ENCODE measurements at places on chromosomes 1 and 21. TPM values are rescaled to one million over a fixed set of nuclear protein-coding genes. Genes with fewer than 3 reads are reported as not detected.

- H3K27me3 ChIP-seq: no peaks in the 10 kb centered on the region
- peak; percentile 35 for DNase-seq
- H3K36me3 ChIP-seq: no peaks in the 10 kb centered on the region
- H3K4me1 ChIP-seq: no peaks in the 10 kb centered on the region
- H3K4me3 ChIP-seq: no peak overlapping the region
- no peak overlapping the region for H3K27ac ChIP-seq
Measured at GRCh38 chr1:29975036-29975694, 738.8 kb downstream of the PTPRU start.

GRCh38 chr1:32001863-32002262, 11.8 kb upstream of the KHDRBS1 start:
- H3K36me3 ChIP-seq: no peaks in the 10 kb centered on the region
- H3K4me1 ChIP-seq: peaks cover 6% of the 10 kb centered on the region
- no peak overlapping the region for H3K4me3 ChIP-seq
- H3K27ac ChIP-seq: no peak overlapping the region
- DNase-seq: no peak
- peaks cover 4% of the 10 kb centered on the region for H3K27me3 ChIP-seq

GRCh38 chr1:48109390-48110013, 112.3 kb upstream of the TRABD2B start:
- no peak overlapping the region for H3K4me3 ChIP-seq
- H3K4me1 ChIP-seq: peaks cover 3% of the 10 kb centered on the region
- no peak for DNase-seq
- H3K36me3 ChIP-seq: no peaks in the 10 kb centered on the region
- peaks cover 8% of the 10 kb centered on the region for H3K27me3 ChIP-seq

- H3K27ac ChIP-seq: no peak overlapping the region
- H3K27me3 ChIP-seq: no peaks in the 10 kb centered on the region
- DNase-seq: no peak
- no peaks in the 10 kb centered on the region for H3K36me3 ChIP-seq
- peaks cover 15% of the 10 kb centered on the region for H3K4me1 ChIP-seq
Measured at GRCh38 chr1:211613108-211613947, 34.4 kb upstream of the SLC30A1 start.

GRCh38 chr1:203995228-203995627, 77.7 kb upstream of the SOX13 start:
- no peak for DNase-seq
- H3K27ac ChIP-seq: no peak overlapping the region
- no peaks in the 10 kb centered on the region for H3K4me1 ChIP-seq
- peaks cover 1% of the 10 kb centered on the region for H3K36me3 ChIP-seq
- H3K27me3 ChIP-seq: peaks cover 10% of the 10 kb centered on the region
- H3K4me3 ChIP-seq: no peak overlapping the region

DNA sequence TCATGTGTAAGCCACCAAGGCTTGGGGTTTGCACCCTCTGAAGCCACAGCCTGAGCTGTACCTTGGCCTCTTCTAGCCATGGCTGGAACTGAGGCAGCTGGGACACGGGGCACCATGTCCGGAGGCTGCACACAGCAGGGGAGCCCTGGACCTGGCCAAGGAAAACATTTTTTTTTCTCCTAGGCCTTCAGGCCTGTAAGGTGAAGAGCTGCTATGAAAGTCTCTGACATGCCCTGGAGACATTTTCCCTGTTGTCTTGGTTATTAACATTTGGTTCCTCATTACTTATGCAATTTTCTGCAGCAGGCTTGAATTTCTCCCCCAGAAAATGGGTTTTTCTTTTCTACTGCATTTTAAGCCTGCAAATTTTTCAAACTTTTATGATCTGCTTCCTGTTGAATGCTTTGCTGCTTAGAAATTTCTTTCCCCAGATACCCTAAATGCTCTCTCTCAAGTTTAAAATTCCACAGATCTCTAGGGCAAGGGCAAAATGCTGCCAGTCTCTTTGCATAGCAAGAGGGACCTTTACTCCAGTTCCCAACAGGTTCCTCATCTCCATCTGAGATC, 295.8 kb downstream of the LTN1 start:
- H3K4me3 ChIP-seq: no peak overlapping the region
- DNase-seq: no peak
- no peaks in the 10 kb centered on the region for H3K27me3 ChIP-seq
- no peaks in the 10 kb centered on the region for H3K4me1 ChIP-seq

GRCh38 chr1:100879422-100879821, 15.2 kb downstream of the EXTL2 start:
- H3K27ac ChIP-seq: no peak overlapping the region
- no peaks in the 10 kb centered on the region for H3K27me3 ChIP-seq

GRCh38 chr1:2638466-2639115, 5.8 kb upstream of the MMEL1 start:
- H3K27me3 ChIP-seq: no peaks in the 10 kb centered on the region
- no peak overlapping the region for H3K4me3 ChIP-seq
- no peaks in the 10 kb centered on the region for H3K36me3 ChIP-seq

GRCh38 chr1:67618285-67619018, 66.5 kb upstream of the GADD45A start:
- no peaks in the 10 kb centered on the region for H3K4me1 ChIP-seq
- H3K4me3 ChIP-seq: no peak overlapping the region
- H3K27me3 ChIP-seq: peaks cover 34% of the 10 kb centered on the region
- H3K27ac ChIP-seq: no peak overlapping the region
- no peak for DNase-seq
- H3K36me3 ChIP-seq: no peaks in the 10 kb centered on the region

DNA sequence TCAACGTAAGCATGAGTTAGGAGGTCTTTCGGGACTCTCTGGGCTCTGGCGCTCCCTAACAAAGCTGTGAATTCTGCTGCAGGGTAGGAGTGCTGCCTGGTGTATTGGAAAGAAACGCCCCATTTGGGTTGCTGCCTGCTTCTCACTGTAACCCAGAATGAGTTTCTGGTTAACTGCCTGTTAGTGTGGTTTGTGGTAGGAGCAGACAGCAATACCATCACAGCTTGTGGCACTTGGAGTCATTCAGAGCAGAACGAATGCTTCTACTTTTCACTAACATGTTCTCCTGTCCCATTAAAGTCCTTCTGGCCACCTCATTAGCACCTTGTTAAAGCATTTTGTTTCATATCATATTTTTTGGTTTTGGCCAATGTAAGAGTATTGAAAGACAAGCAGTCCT, 18.1 kb downstream of the MAP3K7CL start:
- no peak overlapping the region for H3K4me3 ChIP-seq
- DNase-seq: peak; percentile 59
- H3K4me1 ChIP-seq: peaks cover 15% of the 10 kb centered on the region
- H3K27ac ChIP-seq: no peak overlapping the region

- no peaks in the 10 kb centered on the region for H3K36me3 ChIP-seq
- no peaks in the 10 kb centered on the region for H3K27me3 ChIP-seq
- no peak for DNase-seq
- H3K27ac ChIP-seq: no peak overlapping the region
- no peak overlapping the region for H3K4me3 ChIP-seq
Measured at GRCh38 chr1:238647877-238648276, 738.5 kb upstream of the CHRM3 start.

DNA sequence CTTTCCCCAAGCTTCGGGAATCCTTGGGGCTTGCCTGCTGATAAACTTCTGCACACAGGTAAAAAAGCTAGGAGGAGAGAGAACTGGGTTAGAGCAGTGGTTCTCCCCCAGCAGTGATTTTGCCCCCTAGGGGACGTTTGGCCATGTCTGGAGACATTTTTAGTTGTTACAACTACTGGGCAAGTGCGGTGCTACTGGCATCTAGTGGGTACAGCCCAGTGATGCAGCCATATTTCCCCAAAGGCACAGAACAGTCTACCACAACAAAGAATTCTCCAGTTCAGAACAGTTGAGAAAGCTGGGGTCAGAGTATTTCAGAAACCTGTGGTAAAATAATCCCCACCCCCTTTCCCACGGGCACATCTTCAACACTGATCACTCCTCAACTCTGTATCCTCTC, 41.3 kb downstream of the LRRC71 start:
- H3K36me3 ChIP-seq: no peaks in the 10 kb centered on the region
- H3K27ac ChIP-seq: no peak overlapping the region
- no peak overlapping the region for H3K4me3 ChIP-seq

- no peak overlapping the region for H3K4me3 ChIP-seq
- no peaks in the 10 kb centered on the region for H3K36me3 ChIP-seq
- no peak overlapping the region for H3K27ac ChIP-seq
- peaks cover under 1% of the 10 kb centered on the region for H3K4me1 ChIP-seq
- no peak for DNase-seq
Measured at GRCh38 chr1:30773722-30774358, 16.3 kb upstream of the LAPTM5 start.

- H3K27me3 ChIP-seq: peaks cover 2% of the 10 kb centered on the region
- H3K36me3 ChIP-seq: peaks cover 1% of the 10 kb centered on the region
- DNase-seq: peak; percentile 94
- peaks cover 10% of the 10 kb centered on the region for H3K4me1 ChIP-seq
- no peak overlapping the region for H3K27ac ChIP-seq
Measured at GRCh38 chr1:149888247-149888998, 10.9 kb upstream of the BOLA1 start.

GRCh38 chr1:53781654-53782053, 42.7 kb upstream of the GLIS1 start:
- H3K27me3 ChIP-seq: no peaks in the 10 kb centered on the region
- peaks cover 27% of the 10 kb centered on the region for H3K4me1 ChIP-seq
- no peak overlapping the region for H3K27ac ChIP-seq
- DNase-seq: no peak
- H3K4me3 ChIP-seq: no peak overlapping the region

GRCh38 chr1:173280899-173281660, 73.9 kb upstream of the TNFSF4 start:
- DNase-seq: no peak
- H3K27me3 ChIP-seq: peaks cover 3% of the 10 kb centered on the region
- H3K36me3 ChIP-seq: peaks cover 2% of the 10 kb centered on the region

DNA sequence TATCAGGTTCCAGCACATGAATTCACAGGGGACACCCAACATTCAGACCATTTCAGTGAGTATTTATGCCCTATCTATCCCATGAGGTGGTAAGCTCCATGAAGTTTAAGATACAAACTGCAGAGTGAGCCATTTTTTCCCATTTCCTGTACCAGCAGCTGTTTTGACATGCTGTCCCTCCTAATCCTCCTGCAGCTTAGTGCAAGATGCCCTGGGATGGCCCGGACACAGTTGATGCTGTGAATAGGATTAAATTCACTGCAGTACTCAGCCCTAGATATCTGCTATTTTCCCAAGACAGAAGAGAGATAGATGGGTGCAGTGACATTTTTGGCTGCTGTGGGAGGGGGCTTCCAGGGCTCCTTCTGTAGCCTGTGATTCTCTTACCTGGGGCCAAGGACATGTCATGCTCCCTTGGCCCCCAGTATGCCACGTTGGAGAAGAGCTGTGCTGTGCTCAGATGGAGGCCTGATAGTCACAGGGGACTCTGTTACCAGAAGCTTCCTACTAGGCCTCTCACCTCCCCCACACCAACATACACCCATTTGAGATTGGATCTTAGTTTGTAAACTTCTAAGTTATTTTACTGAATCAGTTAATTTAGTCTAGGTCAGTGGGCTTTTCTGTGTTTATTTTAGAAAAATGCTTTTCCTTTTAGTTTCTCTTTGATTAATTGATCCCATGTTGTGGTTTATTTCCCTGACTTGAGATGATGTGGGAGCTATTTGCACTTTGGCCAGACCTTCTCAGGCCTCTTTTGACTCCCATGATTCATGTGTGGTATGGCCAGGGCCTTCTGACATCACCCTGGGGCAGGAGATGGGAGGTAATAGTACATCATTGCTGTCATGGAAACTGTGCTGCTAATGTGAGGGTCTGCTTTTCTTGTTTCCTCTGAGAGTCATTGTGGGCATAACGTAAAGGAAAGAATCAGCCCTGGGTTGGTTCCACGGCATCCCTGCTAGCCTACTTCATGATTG, 92.6 kb downstream of the ST3GAL3 start:
- H3K4me3 ChIP-seq: no peak overlapping the region
- no peak overlapping the region for H3K27ac ChIP-seq
- DNase-seq: no peak
- H3K4me1 ChIP-seq: peaks cover 12% of the 10 kb centered on the region
- H3K27me3 ChIP-seq: no peaks in the 10 kb centered on the region

LCE4A gene
- total RNA-seq: not detected

SELP gene
- total RNA-seq: not detected

GJC2 gene
- 1.8 TPM for total RNA-seq

NHLH1 gene
- total RNA-seq: 0.44 TPM

FMO1 gene
- not detected for total RNA-seq

OTUD7B gene
- total RNA-seq: 16.4 TPM

CALML6 gene
- total RNA-seq: 0.45 TPM

GIPC2 gene
- total RNA-seq: 0.38 TPM

MCOLN3 gene
- total RNA-seq: 1.1 TPM

MYOG gene
- not detected for total RNA-seq
